ENCODE measurements at places on chromosomes 6 and 20.

DNA sequence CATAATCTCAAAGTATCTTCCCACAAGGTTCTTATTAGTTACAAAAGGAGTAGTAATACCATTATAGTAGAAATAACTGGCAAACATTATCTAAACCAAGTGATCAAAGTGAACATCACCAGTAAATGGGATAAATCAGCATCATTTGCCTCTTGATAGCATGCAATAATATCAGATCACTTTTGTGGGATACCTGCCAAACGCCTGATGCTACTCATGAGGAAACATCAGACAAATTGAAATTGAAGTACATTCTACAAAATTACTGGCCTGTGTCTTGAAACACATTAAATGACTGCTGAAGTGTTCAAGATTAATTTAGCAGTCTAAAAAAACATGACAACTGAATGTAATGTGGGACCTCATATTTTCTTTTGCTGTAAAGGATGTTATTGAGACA lies 208.1 kb downstream of the TINAG start:
- DNase-seq = no peak

- DNase-seq = no peak
These were observed 50.1 kb upstream of the ASF1A start for GRCh38 chr6:118843685-118844390.

GRCh38 chr6:93407186-93407585 lies 12.2 kb downstream of the EPHA7 start:
- no peak for DNase-seq

- no peak for DNase-seq
These were observed 42.3 kb downstream of the GPR63 start for GRCh38 chr6:96794980-96795379.

DNA sequence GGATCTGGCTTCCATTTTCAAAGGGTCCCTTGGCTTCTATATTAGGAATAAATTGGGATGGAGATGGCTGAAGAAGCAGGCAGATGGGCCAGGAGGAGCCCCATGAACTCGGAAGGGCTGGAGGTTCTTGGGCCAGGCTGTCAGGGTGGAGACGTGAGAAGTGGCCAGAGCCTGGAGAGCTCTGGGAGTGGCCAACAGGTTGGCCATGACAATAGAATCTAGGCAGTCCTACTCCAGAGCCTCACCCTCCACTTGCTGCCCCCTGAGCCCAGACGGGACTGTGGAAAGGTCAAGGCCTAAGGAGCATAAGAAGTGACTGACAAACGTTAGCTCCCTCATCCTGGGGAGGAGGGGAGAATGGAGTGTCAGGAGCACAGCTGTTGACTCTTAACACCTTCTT lies 62.1 kb downstream of the STK35 start:
- DNase-seq = no peak

- no peak for DNase-seq
These were observed 55.4 kb downstream of the GFOD1 start for GRCh38 chr6:13431861-13432465.

DNA sequence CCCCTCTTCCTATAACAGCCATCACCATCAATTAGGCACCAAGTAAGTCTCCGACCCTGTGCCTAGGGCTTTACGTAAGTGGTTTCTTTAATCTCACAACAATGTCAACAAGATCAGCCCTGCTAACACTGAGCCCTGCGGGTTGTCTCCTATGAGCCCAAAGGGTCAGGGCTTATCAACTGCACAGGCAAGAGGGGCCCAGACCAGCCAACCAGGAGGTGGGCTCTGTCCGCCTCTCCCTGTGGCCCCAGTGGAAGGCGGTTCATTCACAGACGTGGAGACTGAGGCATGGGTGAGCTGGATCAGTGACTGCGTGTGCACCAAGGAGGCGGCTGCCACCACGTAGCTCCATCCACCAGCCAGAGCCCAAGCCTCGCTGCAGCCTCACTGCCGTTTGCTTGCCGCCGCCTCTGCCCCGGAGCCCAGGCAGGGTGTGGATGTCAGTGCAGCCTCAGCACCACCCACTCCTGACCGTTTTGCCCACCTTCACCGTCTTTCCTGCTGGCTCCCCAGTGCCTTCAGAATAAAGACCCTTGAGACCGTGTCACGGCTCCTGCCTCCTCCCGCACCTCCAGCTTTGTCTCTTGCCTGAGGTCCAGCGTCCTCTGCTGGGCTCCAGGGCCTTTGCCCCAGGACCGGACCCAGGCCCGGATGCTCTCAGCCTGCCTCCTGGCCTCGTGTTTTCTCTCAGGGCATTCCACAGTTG lies 78.7 kb downstream of the DLL1 start:
- DNase-seq = no peak

DNA sequence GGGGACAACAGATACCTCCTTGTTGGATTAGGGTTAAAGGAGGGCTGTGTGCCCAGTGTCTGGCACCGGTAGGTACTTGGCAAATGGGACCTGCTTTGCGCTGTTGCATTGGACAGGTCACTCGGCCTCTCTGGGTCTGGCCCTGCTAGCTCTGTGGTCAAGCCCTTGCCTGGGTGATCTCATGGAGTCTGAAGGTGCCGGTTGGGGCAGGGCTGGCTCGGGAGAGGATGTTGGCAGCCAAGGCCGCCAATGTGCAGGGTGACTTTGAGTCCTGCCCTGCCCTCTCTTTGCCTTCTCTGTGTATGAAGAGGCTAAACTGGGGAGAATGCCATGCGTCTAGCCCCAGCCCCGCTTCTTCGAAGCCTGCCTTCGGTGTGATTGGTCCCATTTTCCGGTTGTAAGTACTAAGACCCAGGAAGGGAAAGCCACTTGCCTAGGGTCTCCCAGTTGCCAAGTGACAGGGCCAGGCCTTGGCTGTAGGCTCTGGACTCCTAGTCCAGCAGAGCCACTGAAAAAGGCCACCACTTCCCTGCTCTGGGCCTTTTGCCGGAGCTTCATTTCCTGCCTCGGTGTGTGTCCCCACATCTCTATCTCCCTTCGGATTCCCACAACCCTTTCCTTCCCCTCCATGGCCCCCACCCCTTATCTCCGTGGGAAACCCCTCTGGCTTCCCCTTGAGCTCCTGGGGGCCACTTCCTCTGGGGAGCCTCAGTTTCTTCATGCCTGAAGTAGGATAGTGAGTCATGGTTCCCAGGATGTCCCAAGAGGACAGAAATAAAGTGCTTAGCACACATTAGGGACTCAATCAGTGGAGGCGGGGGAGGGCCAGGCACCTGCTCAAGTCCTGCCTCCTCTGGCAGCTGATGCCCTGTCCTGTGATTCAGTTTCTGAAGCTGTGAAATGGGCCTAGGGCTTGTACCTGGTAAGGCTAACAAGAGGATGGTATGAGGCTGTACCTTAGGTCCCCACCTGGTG lies 3.9 kb downstream of the SRC start:
- no peak for DNase-seq

DNA sequence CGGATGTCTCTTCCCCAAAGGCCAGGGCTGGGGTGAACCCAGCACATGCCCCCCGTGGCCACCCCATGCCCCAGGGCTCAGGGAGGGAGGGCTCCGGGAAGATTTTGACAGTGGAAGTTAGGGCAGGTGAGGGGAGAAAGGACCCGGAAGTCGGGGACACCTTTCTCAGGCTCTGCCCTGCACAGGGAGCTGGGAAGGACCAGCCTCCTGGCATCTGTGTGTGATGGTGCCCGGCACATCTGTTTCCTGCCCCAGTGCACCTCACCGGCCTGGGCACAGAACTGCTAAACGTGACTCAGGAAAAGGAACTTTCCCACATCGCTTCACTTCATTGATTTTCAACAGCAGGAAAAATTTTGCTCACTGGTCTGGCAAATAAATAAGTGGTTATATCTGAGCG lies 141.1 kb upstream of the AFDN start:
- no peak for DNase-seq

DNA sequence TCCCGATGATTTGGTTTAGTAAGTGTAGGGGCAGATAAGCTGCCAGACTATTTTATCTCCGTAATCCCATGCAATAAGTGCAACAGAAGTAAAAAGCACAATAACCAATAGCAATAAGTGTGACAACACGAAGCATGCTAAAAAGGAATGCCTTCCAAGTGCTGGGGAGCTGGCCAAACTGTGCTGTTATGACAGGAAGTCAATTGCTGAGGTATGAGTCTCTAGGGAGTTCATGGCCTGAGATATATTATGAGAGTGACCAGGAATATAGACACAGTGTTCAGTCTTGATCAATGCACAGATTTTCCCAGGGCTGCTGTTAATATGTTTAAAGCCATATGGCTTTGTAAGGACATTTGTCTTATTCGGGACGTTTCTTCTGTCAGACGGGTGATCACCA lies 10.5 kb upstream of the ANGPT4 start:
- no peak for DNase-seq

DNA sequence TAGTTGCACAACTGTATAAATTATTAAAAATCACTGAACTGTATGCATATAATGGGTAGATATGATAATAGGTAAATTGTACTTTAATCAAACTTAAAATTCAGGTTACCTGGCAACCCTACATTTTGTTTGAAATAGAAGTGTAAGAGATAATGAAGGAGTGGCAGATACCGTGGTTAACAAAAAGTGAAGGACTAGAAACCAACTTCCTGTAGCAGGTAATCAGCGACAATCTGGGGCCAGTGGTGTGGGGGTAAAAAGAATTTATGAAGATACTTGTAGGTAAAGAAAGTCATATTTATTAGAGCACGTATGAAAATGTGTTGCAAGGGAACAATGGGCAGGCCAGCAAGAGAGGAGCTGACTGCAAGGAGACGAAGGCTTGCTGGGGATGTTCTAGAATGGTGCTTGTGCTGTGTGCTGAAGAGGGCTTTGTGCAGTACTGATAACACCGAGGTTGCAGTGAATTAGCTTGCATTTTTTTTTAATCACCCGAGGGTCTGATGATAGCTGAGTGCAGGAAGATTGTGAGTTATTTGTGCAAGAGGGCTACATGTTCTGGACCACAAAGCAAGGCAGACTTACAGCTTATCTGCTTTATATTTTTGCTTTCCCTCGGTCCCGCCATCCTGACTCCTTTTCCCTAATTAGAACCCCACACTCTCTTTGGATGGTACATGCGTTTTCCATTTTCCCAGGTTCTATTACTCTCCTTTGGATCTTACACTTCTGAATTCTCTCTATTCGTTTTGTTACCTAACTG lies 4.6 kb upstream of the ENPP1 start:
- no peak for DNase-seq

DNA sequence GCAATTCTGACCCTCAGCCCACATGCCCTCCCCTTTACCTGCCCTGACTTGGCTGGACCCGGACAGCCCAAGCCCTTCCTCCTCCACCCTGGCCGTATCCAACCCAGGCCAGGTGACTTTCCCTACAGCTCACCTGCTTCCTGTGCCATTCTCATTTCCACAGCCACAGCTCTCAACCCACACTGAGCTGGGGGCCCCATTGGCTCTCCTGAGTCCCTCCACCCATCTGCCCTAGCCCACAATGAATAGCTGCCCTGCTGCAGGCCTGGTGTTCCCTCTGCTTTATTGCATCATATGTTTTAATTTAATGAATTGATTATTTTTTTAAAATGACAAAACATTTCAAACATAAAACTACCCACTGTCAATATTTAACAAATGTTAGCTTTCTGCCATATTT lies 118.5 kb upstream of the BACH2 start:
- DNase-seq = no peak

DNA sequence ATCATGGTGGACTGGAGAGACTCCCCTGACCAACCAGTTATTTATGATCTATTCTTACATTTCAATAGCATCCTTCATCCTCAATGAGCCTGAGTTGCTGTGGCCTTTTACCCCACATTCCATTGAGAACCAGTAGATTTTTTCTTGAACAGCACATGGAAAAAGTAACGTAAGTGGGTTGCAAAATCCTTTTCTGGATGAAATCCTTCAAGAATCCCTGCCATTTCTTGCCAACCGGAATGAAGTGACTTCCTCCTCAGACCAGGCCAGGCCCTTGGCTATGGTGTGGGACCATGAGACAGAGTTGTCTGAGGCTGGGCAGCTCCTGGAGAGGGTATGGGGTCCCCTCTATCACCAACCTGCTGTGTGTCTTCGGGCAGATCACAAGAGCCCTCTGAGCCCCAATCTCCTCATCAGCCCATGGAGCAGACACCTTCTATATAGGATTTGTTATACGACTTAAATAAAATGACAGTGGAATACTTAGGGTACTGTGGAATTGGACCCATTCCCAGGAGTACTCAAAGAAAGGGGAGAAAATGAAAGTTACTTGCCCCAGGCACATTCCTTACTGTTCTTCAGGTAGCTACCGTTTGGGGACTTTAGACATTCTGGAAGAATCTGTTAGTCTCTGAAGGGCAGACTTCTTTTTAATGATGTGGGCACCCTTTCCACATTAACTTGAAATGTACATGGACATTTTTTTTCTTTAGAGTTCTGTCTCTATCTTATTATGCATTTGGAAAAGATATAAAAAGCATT lies 10.9 kb downstream of the EYA2 start:
- no peak for DNase-seq

GRCh38 chr6:20416567-20417345 lies 15.1 kb downstream of the E2F3 start:
- no peak for DNase-seq

GRCh38 chr6:129759796-129760605 lies 50.0 kb upstream of the ARHGAP18 start:
- DNase-seq = no peak

- no peak for DNase-seq
These were observed 118.7 kb downstream of the SYNDIG1 start for GRCh38 chr20:24588047-24588635.

DNA sequence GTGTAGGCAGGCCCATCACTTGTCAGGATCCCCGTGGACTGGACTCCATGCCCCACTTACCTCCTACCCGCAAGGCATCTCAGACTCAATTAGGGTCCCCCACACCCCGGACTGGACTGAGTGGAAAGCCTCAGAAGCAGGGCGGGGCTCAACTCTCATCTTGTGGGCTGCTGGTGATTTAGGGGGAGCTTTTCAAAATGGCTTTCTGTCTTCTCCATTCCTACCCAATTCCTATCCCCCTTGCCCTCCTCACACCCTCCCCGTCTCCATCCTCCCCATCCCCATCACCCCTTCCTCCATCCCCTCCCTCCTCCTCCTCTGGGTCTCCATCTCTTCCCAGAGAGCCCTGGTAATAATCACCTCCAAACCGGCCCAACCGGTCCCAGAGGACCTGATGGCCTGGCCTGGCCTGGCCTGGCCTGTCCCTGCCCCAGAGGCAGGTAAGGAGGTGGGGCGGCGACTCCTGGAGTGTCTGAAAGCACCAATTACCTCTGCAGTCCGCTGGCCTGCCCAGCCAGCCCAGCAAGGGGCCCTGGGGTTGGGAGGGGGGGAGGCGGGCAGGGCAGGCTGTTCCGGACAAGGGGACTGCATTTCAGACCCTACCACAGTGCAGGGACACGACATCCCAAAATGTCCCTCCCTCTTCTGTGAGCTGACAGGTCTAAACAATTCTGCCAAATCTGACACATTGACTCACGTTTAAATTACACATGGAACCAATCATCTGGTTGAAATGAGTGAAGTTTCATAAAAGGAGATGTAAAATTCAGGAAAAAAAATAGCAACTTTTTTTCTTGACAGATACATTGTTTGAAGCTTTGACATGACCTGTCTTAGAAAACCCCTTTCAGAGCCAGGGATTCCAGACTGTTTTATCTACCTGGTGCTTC lies 24.8 kb downstream of the MAFB start:
- DNase-seq = no peak

DNA sequence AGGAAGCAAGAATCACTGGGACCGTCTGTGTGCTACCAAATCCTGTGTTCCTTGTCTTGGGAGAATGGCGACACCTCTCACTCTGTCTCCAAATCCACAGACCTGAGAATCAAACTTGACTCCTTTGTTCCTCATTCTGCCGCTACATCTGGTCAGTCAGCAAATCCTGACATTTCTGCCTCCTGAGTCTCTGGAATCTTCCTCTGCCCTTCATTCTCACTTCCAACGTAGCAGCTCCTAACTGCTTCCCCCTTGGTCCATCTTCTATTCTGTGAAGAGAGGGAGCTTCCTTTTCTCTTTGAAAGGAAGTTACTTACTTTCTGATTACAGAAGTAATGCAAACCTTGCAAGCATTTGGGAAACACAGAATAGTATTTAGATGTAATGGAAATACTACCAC lies 37.7 kb downstream of the SYTL3 start:
- no peak for DNase-seq

Measured in stimulated activated CD4-positive, alpha-beta T cell treated with anti-CD3 and anti-CD28 coated beads, Interleukin-1b, Interleukin-23, amount 100 ng/mL, for 1 hour (primary cell).